ENCODE measurements at places on chromosomes 16 and 17.

DNA sequence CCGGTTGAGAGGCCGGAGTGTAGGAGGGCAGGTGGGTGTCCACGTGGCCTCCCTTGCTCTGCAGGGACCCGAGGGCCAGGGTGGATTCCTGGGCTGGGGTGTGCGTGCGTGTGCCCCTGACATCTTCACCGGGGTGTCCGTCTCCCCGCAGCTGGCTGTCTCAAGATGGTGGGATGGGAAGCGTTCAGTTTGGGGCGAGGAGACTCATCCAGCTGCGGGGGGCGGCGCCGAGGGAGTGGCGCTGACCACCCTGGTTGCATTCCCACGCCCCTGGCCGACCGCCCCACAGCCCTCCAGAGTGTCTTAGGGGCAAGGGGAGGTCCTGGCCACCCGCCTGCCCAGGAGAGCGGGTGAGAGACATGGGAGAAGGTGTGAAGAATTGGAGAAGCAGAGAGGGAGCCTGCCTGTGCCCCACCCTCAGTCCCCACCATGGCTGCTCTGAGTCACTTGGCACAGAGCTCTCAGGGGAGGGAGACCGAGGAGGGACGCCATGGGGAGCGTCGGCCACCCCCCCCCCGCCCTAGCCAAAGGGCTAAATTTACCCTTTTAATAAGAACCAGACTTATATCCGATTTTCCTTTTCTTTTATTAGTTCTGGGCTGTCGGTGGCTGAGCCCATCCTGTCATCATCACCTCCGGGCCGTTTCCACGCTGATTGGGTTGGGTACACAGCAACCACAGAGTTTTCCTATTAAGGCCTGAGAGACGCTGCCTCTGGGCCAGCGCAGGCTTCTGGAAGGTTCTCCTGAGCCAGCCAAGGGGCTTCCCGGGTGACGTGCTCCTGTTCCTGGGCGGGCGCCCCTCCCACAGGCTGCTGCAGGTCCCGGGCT is 22.0 kb downstream of the BAHCC1 start:
- DNase-seq, result no peak

- peak; percentile 26 for DNase-seq
These were observed 32.1 kb upstream of the PRKCB start for GRCh38 chr16:23803591-23804123.

- DNase-seq, result no peak
These were observed 77.3 kb downstream of the USP22 start for GRCh38 chr17:20965492-20965891.

- DNase-seq, result no peak
These were observed 46.9 kb upstream of the BAHCC1 start for GRCh38 chr17:81348097-81349055.

DNA sequence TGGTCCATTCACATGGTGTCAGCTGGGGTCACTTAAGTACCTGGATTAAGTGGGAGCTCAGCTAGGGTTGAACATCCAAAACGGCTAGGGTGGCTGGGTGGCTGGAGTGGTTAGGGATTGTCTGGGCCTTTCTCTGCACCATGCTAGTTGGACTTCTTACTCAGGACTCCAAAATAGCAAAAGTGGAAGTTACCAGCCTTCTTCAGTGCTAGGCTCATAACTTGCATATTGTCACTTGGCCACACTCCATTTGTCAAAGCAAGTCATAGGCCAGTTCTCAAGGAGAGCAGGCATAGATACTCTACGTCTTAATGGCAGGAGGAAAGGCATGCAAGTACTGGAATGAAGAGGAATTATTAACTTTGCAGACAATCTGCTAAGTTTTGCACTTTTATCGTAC is 69.7 kb downstream of the ESRP2 start:
- no peak for DNase-seq

DNA sequence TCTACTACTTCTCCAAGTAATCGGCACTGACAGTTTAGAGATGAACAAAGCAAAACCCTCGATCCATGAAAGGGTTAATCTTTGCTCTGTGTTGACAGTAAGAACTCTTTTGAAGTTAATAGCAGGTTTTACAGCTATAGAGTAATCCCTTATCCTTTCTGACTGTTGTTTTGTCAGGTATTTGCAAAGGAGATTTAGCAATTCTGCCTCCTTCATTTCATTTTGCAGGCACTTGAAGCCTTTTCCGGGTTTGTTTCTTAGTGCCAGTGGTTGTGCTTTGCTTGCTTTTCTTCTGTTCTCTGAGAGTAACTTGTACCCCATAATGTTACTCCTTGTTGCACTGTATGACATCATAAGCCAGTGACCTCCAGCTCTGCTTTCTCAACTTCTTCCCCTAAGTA is 64.5 kb downstream of the TANGO6 start:
- no peak for DNase-seq

DNA sequence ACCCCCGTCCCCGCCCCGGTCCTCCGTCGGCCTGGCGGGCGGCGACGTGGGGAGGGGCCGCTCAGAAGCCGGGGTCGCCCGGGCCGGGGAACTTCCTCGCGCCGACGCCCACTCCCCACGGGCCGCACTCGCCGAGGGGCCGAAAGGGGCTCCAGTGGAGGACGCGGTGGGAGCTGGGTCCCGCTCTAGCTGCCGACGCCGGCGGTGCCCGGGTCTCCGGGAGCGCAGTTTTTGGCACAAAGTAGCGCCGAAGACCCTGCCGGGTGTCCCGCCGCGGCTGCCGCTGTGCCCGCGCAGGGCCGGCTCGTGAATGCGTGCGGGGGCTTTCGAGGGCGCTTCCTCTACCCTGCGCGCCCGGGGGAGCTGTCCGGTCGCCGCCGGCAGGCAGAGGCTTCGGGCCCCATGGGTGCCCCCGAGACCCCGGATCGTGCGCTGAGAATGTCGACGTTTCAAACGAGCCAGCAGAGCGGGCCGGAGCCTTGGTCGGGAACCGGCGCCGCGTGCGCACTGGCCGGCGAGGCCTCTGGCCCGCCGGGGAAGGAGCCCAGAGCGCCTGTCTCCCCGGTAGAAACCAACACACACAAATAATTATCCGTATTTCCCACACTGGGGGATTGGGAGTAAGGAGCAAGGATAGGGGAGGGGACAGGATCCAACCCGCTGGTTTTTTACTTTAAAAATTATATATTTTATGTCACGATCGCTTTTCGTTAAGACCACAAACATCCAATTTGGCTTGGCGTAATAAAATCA is 46.6 kb upstream of the SLC38A10 start:
- DNase-seq, result no peak

DNA sequence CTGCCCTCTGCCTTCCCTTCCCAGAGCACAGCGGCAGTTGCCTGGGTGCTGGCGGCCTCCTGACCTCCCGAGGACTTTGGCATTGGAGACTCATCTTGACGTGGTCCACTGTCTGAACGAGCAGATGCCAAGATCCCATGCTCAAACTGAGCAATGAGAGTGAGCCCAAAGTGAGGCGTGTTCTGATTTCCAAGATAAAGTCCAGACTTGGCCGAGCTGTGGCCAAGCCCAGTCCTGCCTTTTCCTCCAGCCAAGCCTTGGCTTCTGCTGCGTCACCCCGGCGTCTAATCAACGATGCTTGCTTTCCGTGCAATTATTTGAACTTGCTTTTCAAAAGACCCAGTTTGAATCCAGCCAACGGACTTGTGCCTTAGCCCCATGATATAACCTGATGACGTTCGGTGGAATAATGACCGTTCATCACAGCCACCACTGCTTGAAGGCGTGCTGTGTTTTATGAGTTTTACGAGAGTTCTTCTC is 179.2 kb downstream of the IRF8 start:
- DNase-seq, result no peak

DNA sequence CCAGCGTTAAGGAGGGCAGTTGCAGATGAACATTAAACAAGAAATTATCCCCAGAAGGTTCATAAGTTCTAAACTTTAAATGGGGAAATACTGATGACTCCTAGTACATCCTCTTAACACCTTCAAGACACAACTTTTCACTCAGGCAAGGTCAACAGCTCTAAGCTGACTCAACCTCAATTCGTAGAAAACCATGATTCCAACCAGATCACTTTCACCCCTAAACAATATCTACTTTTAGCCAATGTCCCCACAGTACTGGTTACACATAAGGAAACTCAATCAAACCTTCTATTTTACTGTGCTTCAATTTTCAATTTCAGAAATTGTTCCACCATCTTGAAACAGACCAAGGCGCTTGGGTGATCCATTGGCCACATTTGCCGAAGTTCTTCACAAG is 2.3 kb downstream of the CDYL2 start:
- no peak for DNase-seq

- DNase-seq, result no peak
These were observed 11.4 kb upstream of the CCL1 start for GRCh38 chr17:34374457-34374856.

- no peak for DNase-seq
These were observed 55.9 kb upstream of the SIAH1 start for GRCh38 chr16:48441106-48441505.

- no peak for DNase-seq
These were observed 87.0 kb upstream of the MAF start for GRCh38 chr16:79687249-79688130.
